ENCODE measurements at places on chromosomes 1 and 21. TPM values are rescaled to one million over a fixed set of nuclear protein-coding genes. Genes with fewer than 3 reads are reported as not detected.

Gene S100A5
- total RNA-seq: not detected

Gene PPM1J
- total RNA-seq: 1.6 TPM

Gene PRAMEF6
- total RNA-seq: not detected

Gene DMRTA2
- not detected for total RNA-seq

Gene ODR4
- 19.1 TPM for total RNA-seq

Gene YOD1
- 3.4 TPM for total RNA-seq

Gene THEM5
- not detected for total RNA-seq

Gene EPHA10
- not detected for total RNA-seq

Gene SPAG17
- not detected for total RNA-seq

Gene TFF2
- not detected for total RNA-seq
